ENCODE measurements at places on chromosomes 2 and 18. TPM values are rescaled to one million over a fixed set of nuclear protein-coding genes. Genes with fewer than 3 reads are reported as not detected.

The E2F6 gene
- 9.4 TPM for total RNA-seq

The CXCR4 gene
- 70.2 TPM for total RNA-seq

The MERTK gene
- total RNA-seq, result 0.57 TPM

The LRATD1 gene
- not detected for total RNA-seq

The FBLN7 gene
- 39.0 TPM for total RNA-seq

The SERPINB2 gene
- total RNA-seq, result not detected

The DAPL1 gene
- not detected for total RNA-seq

The GPR39 gene
- not detected for total RNA-seq
